RPMI7951 (cell line): ENCODE measurements at places on chromosomes 11 and 22. TPM values are rescaled to one million over a fixed set of nuclear protein-coding genes. Genes with fewer than 3 reads are reported as not detected.

The FAT3 gene
- total RNA-seq, result 0.88 and 1.3 TPM in 2 replicates

The PDHX gene
- 39.2 and 41.0 TPM in 2 replicates for total RNA-seq

The OR51B5 gene
- 1.8 and 2.0 TPM in 2 replicates for total RNA-seq

The PKDREJ gene
- under 0.01 TPM in 1 of 2 replicates, not detected in the other for total RNA-seq

The MS4A15 gene
- total RNA-seq, result not detected in 2 replicates

The IFITM10 gene
- total RNA-seq, result 4.3 and 6.6 TPM in 2 replicates

The CCDC83 gene
- not detected in 2 replicates for total RNA-seq

The FAM227A gene
- total RNA-seq, result 1.3 and 2.3 TPM in 2 replicates

The JRKL gene
- 9.4 TPM in 2 replicates for total RNA-seq

The NELL1 gene
- total RNA-seq, result 0.12 TPM in 1 of 2 replicates, not detected in the other

The UBQLNL gene
- total RNA-seq, result not detected in 2 replicates

The P2RX3 gene
- total RNA-seq, result not detected in 2 replicates

The FOLR1 gene
- 0.10 TPM in 1 of 2 replicates, not detected in the other for total RNA-seq

The C1QTNF6 gene
- total RNA-seq, result 2.0 and 2.2 TPM in 2 replicates

The MISFA gene
- total RNA-seq, result 0.60 TPM in 1 of 2 replicates, not detected in the other

The GGT5 gene
- total RNA-seq, result under 0.01 TPM in 1 of 2 replicates, not detected in the other

The PARVG gene
- 0.48 and 0.78 TPM in 2 replicates for total RNA-seq

The SMIM35 gene
- not detected in 2 replicates for total RNA-seq

The MAPK1 gene
- 35.4 and 42.7 TPM in 2 replicates for total RNA-seq

The NCF4 gene
- not detected in 2 replicates for total RNA-seq

The MRGPRE gene
- not detected in 2 replicates for total RNA-seq

The YPEL1 gene
- 1.1 and 1.8 TPM in 2 replicates for total RNA-seq

The HMBS gene
- total RNA-seq, result 14.3 and 17.1 TPM in 2 replicates

The RAG1 gene
- 0.48 and 0.68 TPM in 2 replicates for total RNA-seq

The HMOX1 gene
- 22.6 and 25.4 TPM in 2 replicates for total RNA-seq

The MS4A4A gene
- not detected in 2 replicates for total RNA-seq

The KRTAP5-10 gene
- total RNA-seq, result not detected in 2 replicates

The GNG3 gene
- not detected in 2 replicates for total RNA-seq
